ENCODE measurements at places on chromosomes 16 and 17. TPM values are rescaled to one million over a fixed set of nuclear protein-coding genes. Genes with fewer than 3 reads are reported as not detected.

TSPAN10 gene
- 1.9 TPM for polyA plus RNA-seq

CA7 gene
- polyA plus RNA-seq: not detected

DNA sequence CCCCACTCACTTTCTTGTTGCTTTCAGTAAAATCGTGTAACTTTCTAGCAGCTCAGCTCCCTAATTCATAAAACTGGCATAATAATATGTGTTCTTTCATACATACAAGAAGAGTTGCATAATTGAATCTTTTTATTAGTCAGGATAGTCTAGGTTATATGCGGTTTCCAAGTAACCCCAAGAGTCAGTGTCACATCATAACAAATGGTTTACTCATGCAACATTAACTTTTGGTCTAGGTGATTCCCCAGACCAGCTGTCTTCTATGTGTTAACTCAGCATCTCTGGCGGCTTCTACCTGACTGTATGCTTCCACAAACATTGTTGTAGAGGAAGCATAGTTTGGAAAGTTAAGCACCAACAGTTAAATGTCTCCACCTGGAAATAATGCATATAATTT, 1000.4 kb downstream of the CDH11 start:
- DNase-seq: no peak

GRCh38 chr17:10247810-10248209, 49.4 kb upstream of the GAS7 start:
- DNase-seq: no peak

- DNase-seq: no peak
Measured at GRCh38 chr16:84990782-84991181, 20.6 kb downstream of the ZDHHC7 start.

- no peak for DNase-seq
Measured at GRCh38 chr17:67657596-67657995, 60.1 kb upstream of the NOL11 start.

DNA sequence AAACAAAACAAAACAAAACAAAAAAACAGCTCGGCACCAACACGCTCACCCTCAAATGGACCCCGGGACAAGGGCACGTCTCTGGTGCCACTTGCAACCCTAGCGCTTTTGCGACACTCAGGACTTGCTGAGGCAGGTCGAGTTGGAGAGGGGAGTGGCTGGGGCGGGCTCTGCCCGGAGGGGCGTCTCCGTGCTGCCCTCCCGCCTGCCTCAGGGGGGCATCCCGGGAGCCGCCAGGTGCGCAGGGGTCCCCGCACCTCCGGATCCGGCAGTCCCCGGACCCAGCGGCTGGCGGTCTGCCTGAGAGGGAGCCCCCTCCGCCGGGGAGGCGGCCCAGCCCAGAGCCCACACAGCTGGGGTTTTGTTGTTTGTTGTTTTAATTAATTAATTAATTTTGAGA, at the start of gene SLC52A1:
TSS of gene SLC52A1 (minus strand) at position 112 of the 400 bp plus-strand sequence. CDS start 820 bp downstream, outside the sequence.
- DNase-seq: peak; percentile 36
